ENCODE measurements at places on chromosomes 13 and 19. TPM values are rescaled to one million over a fixed set of nuclear protein-coding genes. Genes with fewer than 3 reads are reported as not detected.
A peak's percentile ranks its signal among the peaks of the same experiment; 100 is the strongest.

DNA sequence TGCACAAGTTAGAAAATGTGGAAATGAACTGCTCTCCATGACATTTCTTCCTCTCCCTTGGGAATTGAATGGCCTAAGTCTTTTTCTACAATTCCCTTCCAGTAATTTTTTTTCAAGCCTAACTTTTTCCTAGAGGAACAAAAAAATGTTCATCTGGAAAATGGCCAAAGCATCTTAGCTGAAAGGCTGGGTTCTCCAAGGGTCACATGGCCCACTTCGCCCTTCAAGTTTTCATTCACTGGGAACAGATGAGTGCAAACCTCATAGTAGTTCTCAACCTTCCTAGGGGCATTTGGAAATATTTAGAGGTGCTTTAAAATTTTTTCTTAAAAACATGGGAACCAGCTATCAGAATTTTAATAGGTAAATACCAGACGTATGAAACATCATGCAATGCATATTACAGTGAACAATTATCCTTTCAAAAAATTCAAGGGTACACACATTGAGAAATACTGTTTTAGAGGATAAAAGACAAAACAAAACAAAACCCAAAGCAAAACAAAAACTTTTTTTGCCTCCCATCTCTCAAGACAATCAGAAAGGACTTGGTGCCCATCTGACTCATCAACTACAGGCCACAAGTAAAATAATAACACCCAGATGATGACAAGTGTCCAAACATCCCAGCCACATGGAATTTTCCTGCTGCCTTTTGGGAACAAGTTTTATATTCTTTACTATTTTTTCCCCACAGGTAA is 208.8 kb downstream of the SLITRK6 start:
- DNase-seq: no peak

DNA sequence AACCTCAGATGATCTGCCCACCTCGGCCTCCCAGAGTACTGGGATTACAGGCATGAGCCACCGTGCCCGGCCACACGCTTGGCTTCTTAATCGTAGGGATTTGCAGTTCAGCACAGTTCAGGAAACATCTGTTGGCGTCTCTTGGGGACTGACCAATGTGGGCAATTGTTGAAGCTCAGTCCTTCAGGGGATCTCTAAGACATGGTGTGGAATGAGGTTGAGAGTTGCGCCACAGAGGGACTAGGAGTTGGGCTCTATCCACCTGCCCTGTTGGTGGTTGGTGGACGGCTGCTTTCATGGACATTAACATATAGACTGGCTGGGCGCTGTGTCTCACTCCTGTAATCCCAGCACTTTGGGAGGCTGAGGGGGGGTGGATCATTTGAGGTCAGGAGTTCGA is 37.3 kb upstream of the SIN3B start:
- DNase-seq: no peak

DNA sequence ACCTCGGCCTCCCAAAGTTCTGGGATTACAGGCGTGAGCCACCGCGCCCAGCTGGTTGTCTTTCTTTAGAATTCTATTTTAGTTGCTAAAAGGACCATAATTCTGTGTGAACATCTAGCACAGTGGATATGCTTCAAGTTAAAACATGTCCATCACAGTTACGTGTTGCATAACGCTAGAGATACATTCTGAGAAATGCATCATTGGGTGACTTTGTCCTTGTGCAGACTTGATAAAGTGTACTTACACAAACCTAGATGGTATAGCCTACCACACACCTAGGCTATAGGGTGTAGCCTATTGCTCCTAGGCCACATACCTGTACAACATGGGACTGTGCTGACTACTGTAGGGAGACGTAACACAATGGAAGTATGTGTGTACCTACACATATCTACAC is 35.4 kb downstream of the DOCK9 start:
- DNase-seq: no peak

DNA sequence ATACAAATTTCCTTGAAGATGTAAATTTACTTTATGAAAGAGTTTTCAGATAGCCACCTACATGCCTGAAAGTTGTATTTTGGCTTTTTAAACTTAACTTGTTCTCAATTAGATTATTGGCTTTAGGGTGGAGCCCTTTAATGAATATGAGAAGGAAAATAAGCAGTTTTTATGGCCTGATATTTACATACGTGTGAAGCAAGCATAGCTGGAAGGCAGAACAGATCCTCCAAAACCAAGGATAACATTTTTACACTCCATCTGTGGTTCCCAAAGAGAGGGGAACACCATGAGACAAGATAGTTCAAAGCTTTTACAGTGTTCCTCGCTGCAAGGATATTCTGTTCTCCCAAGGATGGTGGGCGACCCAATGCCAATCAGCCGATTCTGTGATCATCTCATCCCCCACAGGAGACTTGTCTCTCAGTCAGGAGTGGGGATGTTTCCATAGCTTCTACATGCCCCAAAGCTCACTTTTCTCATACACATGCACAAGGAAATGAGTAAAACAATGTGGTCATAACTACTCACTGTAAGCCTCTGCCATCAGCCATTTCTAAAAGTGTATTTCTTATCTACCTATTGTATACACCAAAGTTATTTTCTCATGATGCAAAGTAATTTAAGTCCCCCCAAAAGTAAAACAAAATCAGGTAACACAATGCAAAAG is 24.6 kb upstream of the KBTBD6 start:
- no peak for DNase-seq

GRCh38 chr13:107574517-107575210 is 640.7 kb downstream of the LIG4 start:
- DNase-seq: no peak

GRCh38 chr13:110361365-110361911 is 54.4 kb downstream of the COL4A2 start:
- DNase-seq: no peak

DNA sequence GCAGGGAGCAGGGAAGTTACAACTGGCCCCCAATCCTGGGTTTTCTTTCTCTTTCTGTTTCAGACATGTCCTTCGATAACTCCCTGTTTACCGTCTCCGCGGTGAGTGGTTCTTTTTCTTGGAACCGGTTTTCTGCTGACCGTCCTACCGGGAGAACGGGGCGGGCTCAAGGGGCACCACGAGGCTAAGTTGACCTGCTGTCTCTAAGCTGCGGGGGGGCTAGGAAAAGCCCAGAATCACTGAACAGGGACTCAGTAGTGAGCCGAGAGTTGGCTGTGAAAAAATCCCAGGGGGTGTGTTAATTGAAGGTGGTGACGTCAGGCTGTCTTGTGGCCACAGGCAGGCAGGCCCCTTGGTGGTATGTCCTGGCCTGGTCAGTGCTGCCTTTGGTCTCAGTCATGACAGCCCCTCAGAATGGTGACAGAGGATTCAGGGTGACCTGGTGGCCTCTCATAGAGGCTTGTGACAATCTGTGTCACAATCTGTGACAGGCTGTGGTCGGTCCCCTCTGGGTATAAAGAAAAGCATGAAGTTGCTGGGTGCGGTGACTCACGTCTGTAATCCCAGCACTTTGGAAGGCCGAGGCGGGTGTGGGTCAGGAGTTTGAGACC is 8.1 kb upstream of the CARM1 start:
- no peak for DNase-seq

DNA sequence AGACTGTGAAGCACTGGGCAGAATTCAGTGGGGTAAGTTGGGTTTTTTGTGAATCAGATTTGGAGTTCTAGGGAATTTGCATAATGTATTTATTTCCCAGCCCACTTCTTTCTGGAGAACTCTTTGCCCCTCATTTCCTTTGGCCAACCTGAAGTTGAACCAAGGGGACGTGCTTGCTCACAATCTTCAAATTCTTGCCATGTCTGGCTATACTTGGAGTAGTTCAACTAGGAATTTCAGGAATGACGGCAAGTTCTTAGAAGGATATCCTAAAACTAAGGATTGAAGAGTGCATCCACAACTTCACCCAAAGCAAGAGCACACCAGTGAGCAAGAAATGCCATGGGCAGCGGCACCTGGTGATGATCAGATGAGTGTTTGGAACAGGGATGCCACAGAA is 88.5 kb downstream of the TEX26 start:
- no peak for DNase-seq

- no peak for DNase-seq
Observed at GRCh38 chr13:80510686-80511085, 169.8 kb upstream of the SPRY2 start.

DNA sequence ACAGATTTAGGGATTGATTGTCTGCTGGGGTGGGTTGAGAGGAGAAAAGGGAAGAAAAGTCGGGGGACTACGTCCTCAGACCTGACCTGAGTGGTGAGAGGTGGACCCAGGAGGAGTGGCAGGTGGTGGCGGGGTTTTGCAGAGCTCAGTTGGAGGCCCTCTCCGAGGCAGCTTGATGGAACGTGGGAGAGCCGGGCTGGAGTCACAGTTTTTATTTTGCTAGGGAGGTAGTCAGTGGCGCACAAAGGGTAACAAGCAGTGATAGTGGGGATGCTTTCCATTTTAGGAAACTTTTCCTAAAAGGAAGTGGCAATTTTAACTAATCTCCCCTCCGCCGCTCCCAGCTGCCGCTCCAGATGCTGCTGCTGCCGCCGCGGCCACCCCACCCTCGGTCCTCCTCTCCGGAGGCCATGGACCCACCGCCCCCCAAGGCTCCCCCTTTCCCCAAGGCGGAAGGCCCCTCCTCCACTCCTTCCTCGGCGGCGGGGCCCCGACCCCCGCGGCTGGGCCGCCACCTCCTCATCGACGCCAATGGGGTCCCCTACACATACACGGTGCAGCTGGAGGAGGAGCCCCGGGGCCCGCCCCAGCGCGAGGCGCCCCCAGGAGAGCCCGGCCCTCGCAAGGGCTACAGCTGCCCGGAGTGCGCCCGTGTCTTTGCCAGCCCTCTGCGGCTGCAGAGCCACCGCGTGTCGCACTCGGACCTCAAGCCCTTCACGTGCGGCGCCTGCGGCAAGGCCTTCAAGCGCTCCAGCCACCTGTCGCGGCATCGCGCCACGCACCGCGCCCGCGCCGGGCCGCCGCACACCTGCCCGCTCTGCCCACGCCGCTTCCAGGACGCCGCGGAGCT is 1.1 kb upstream of the ZNF581 start:
- no peak for DNase-seq

- no peak for DNase-seq
Observed at GRCh38 chr13:22848539-22849052, 332.2 kb upstream of the SGCG start.

GRCh38 chr19:1161716-1162115 is 12.4 kb downstream of the SBNO2 start:
- DNase-seq: peak; percentile 63

- no peak for DNase-seq
Observed at GRCh38 chr19:47331931-47332547, at the start of gene C5AR2. Gene C5AR2, plus strand, starts transcription at chr19:47332175. Its CDS starts 8,625 bp downstream, at chr19:47340800.

- no peak for DNase-seq
Observed at GRCh38 chr19:33282036-33282671, 20.2 kb downstream of the CEBPA start.

DNA sequence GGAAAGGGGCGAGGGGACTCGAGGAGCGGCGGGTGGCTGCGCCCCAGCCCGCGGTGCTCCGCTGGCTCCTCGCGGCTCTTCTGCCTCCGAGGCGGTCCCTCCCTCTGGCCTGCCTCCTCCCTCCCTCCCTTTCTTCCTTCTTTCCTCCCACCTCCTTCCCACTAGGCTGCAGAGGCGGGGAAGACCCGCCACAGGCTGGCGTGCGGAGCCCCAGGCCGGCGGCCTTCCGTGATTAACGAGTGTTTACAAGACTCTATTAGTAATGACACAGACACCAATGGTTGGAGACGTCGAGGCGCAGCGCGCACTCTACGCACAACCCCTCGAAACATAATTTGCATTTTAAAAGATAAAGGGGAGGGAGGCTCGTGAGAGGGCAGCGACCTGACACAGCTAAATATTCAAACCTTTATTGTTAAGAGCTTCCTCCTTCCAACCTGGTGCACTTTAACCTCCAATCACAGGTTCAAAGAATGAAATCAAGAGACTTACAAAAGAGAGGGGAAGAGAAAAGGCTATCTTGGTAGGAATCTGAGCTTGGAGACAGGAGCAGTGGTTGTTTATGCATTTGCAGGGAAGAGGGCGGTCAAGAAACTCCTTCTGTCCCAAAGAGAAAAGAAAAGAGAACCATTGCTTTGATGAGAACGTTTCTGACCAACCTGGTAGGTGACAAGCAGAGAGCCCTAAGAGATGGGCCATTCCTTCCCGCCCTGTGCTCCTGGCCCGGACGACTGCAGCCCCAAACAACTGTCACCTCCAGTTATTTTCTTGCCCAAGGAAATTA is at the start of gene CDX2:
TSS of gene CDX2 (minus strand) at position 234 of the 784 bp plus-strand sequence. CDS start 309 bp downstream, outside the sequence.
- no peak for DNase-seq

DNA sequence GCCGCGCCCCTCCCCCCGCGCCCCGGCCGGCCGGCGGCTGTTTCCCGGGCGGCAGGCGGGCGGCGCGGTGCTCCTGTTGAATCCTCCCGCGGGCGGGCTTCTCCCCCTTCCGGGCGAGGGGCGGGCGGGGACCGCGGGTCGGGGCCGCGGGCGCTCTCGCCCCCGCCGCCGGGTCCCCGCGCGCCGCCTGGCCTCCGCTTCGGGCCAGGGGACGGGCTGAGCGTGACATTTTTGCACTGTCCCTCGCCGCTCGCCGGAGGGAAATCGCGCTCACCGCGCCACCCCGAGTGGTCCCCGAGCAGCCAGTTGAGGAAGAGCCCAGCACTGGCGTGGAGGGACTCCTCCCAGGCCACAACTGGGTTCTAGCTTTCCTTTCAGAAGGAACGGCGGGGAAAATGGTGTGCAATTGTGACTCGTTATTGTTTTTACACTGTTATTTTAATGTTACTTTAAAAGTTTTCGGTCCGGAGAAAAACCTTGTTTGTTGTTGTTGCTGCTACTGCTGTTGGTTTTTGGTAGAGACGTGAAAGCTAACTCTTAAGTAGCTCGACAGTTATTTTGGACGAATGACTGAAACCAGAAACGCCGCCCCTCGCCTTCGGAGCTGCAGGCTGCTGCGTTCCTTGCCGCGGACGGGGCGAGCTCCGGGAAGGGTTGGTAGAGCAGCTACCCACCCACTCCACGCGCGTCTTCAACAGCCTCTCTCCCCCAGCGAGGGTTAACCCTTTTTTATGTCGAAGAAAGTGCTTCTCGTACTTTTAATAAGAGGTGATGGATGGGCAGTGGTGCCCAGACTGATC is 959 bp downstream of the PDS5B start:
- DNase-seq: peak; percentile 89

GRCh38 chr13:28043224-28043623 is 54.7 kb upstream of the URAD start:
- no peak for DNase-seq

Gene PODNL1
- 17.8 TPM for total RNA-seq

Gene TMPRSS9
- total RNA-seq: not detected

Gene ERICH6B
- total RNA-seq: not detected

Gene PRRG2
- total RNA-seq: 1.7 TPM

Gene MAST1
- 0.31 TPM for total RNA-seq

Gene LAIR1
- total RNA-seq: 44.7 TPM

Gene IRGC
- total RNA-seq: not detected

Gene PCSK4
- 2.5 TPM for total RNA-seq

Gene PNKP
- 66.6 TPM for total RNA-seq

Gene SIGLEC5
- not detected for total RNA-seq

Gene RAB3A
- 2.9 TPM for total RNA-seq

Gene ZNF470
- 9.2 TPM for total RNA-seq

Gene LCP1
- 52.7 TPM for total RNA-seq

Gene MIA
- 173 TPM for total RNA-seq

Measured in sciatic nerve (tissue), 2 donors.